ENCODE measurements at places on chromosomes 5 and 9.

- DNase-seq: no peak
These were observed 29.1 kb downstream of the MTX3 start for GRCh38 chr5:79961716-79962574.

GRCh38 chr5:14728459-14728938 is 64.0 kb downstream of the OTULIN start:
- no peak for DNase-seq

GRCh38 chr9:93253633-93254032 is 69.7 kb downstream of the WNK2 start:
- DNase-seq: no peak

- DNase-seq: no peak
These were observed 601 bp downstream of the ERGIC1 start for GRCh38 chr5:172834415-172835289.
